ENCODE measurements at places on chromosomes 7 and 10. TPM values are rescaled to one million over a fixed set of nuclear protein-coding genes. Genes with fewer than 3 reads are reported as not detected.

- DNase-seq, result no peak
Measured at GRCh38 chr10:6221971-6222751, 19.4 kb downstream of the PFKFB3 start.

- peak; percentile 49 for DNase-seq
Measured at GRCh38 chr10:30967650-30968410, 63.8 kb downstream of the ZNF438 start.

- DNase-seq, result no peak
Measured at GRCh38 chr10:124159153-124159552, 65.8 kb upstream of the CHST15 start.

DNA sequence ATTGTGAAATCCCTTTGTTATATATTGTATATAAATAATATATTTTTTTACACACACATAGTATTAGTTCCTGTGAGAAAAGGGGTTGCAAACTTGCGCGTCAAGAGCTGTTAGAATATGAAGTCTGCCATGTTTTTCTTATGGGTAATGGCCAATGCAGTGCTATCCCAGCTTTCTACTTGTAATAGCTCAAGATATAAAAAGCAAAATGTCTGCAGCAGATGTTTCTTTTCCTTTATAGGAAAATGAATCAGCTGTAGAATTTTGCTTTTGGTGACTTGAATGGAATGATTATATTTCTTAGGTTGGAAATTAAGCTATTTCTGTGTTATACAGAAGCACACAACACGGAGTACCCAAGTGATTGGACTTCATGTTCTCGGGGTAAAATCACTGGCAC lies 53.3 kb upstream of the TMEM236 start:
- DNase-seq, result no peak

- no peak for DNase-seq
Measured at GRCh38 chr10:80500572-80501380, 36.9 kb upstream of the SH2D4B start.

DNA sequence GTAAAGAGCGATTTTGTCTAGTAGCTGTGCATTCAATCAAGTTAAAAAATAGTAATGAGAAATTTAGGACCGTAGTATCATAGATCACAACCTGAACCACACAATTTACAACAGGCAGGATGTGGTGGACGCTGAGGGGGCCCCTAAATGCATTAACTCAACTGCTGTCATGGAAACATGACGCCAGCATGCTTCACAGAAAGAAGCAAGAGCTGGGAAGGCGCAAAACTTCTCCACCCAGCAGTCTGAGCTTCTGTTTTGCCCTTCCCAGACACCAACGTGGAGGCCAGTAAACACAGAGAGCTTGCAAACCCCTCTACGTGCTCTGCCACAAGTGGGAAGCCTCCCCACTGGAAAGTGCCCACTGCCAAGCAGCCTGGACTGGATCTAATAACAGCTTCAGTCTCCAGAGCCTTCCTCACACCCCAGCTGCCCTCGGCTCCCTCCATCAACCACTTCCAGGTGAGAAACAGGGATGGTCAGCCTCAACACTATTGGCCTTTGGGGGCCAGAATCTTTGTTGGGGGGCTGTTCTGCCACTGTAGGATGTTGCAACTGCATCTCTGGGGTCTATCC lies 151.8 kb downstream of the SFMBT2 start:
- DNase-seq, result no peak

DNA sequence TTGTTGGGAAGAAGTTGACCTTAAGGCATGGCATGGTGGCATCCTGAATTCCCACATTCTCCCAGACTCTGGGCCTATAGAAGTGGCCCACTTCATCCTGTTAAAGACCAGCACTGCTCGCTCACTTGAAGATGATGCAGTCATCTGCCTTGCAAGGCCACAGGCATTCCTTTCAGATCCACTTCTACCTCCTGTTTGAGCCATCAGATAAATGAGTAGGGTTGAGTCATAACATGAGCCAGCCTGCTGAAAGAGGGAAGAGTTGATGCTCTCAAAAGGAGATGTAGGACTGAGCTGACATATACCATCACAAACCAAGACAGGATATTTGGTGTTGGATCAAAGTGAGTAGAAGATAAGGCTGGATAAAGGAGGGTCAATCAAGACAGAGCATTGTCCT lies 1.5 kb upstream of the EBLN1 start:
- DNase-seq, result no peak

The CRYGN gene
- polyA plus RNA-seq, result 5.6 TPM

DNA sequence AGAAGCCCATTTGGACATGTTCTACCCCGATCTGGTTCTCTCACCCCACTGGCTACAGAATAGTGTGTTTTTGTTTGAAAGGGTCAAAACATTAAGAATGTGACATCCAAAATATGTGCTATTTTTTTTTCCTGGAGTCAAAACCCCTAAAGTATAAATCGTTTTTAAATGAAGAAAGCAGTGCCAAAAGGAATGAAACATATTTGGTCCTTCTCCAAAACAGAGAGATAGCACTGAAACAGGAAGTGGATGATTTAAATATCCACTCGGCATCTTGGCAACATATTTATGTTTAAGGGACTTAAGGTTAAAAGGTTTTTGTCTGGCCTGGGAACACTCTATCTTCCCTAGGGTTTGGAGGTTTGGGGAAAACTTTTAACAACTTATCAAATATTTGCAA lies 32.3 kb downstream of the CALD1 start:
- DNase-seq, result no peak

DNA sequence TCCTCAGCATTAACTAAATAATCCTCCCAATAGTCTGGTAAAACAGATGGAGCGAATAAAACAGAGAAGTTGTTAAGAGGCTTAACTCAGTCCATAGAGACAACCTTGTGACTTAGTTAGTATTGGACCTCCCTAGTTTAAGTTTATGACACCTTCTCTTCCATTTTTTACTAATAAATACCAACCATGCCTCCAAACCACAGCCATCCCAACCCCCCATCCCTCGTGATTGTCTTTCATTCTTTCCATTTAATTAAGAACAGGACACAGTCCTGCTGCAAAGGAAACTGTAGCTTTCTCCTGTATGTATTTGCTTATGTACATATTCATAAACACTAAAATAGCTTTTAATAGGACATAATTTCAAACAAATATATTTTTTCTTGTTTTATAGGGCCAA lies 238.2 kb downstream of the SEMA3D start:
- no peak for DNase-seq

All from renal cortex interstitium (tissue), 15 donors.